Dorsolateral prefrontal cortex (tissue), 122 donors: ENCODE measurements at places on chromosomes 13 and 19.

GRCh38 chr19:18611327-18612050 lies 1.2 kb upstream of the TMEM59L start:
- no peak for DNase-seq

- DNase-seq: no peak
Observed at GRCh38 chr13:34765446-34766180, 176.5 kb upstream of the NBEA start.

GRCh38 chr19:19696386-19696785 lies 27.7 kb downstream of the ZNF101 start:
- DNase-seq: no peak

DNA sequence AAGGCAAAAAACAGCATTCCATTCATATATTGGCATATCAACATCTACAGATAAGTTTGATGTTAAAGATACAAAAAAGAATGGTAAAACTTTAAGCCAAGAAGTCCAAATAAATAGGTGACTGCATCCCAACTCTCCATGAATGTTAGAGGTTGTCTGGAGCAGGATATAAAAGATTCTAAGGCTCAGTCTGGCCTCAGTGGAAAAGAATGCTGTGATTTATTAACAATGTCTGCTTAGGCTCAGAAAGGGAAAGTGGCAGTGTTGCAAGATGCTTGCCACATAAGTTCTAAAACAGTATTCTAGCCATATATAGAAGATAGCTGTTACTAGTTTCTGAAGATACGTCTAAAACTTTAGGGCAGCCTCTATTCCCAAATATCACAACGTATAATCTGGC lies 179.8 kb upstream of the NBEA start:
- DNase-seq: no peak

- DNase-seq: no peak
Observed at GRCh38 chr13:111976474-111977178, 90.3 kb upstream of the SOX1 start.

DNA sequence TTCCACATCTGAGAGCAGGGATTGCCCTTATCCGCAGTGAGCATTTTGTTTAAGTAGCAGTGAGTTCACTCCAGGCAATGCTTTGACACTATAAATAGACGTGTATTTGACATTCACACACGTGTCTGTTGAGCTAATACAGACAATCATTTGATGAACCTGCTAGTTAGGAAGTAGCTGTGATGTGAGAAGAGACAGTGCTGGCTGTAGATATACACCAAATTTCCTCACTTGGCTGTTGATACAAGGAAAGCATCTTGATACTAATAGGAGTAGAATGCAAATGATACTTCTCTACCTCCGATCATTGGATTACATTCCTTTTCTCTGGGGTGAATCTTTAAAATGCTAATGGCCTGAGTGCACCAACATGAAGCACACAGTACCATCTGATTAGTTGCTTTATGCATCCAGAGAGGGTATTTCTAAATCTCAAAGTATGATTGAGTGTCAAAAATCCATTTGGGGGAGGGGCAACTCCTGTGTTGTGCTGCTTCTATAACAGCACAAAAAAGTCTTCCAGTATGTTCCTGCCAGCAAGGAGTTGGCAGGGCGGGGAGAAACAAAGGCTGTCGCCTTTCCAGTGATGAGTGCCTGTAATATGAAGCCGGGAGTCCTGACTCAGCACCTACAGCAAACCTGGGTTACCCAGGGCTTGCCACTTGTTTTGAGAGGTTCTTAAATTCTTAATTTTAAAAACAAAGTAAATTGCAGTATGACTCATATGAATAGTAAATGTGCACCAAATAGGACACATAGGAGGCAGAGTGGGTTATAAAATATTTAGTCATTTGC lies 7.0 kb downstream of the CUL4A start:
- no peak for DNase-seq

DNA sequence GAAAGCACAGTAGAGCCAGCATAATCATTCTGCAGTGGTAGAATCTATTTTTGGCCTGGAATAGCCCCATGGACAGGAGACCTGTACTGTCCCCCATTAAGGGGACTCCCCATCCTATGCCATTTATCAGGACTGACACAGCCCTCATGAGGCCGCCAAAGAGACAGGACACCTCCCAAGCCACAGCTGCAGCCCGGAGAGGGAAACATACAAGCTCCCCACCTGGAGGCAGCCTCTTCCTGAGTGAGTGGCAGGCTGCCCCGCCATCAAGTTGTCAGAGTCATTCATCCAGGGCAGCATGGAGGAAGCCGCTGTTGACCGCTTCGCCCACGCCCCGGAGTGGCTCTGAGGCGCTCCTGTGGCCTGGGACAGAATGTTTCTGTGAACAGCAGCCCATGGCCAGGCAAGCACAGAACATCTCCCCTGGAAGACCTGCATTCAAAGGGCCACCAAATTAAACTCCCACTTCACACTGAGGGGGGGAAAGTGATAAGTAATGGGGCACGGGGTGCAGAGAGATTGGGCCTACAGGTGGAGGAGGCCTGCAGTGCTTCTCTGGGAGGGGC lies 111.3 kb downstream of the ZDHHC20 start:
- DNase-seq: no peak

DNA sequence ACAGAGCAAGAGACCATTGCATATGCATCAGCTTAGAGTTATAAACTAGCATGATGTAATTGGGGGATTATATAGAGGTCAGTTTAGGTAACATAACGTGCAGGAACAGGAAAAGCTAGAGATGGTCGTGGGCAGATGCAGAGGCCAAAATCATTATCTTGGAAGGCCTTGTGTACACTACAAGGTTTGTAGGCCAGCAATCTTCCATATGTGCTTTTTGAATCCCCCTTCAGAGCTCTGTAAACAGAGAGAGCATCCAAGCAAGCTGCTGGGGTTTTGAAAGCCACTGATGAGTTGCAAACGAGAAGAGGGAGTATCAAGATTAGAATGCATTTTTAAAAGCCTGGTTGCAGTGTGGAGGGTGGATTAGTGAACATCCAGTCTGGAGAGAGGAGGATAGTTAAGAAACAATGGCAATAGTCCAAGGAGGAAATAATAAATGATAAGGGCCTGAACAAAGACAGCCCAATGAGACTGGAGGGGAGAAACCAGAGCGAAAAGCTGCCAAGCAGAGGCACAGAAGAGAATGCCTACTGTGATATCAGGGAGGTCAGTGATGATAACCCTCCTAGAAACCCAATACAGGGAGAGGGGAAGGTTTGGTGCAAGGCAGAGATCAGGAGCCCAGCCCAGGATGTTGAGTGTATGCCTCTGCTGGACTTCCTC lies 109.6 kb downstream of the ZAR1L start:
- DNase-seq: no peak

GRCh38 chr13:77737583-77738200 lies 40.2 kb downstream of the SLAIN1 start:
- DNase-seq: no peak
